ENCODE measurements at places on chromosomes 1 and 21.
A peak's percentile ranks its signal among the peaks of the same experiment; 100 is the strongest.

- no peak for DNase-seq
Measured at GRCh38 chr1:202642619-202643291, 67.5 kb downstream of the SYT2 start.

DNA sequence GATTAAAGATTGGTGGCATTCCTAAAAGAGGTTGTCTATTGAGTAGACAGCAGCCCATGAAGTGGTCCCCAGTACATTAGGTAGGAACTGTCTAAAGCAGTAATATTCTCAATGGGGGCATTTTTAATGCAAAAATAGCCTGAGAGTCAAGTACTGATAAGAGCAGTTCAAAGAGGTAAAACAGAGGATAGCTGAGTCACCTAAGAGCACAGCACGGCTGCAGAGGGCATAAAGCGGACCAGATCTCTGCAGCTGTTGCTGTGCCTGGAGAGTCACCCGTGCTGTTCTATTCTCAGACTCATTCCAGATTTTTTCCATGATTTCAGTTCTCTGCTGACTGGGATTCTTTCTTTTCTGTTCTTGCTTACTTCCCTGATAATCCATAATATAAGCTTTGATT lies 313.2 kb downstream of the OLFM3 start:
- DNase-seq, result no peak

DNA sequence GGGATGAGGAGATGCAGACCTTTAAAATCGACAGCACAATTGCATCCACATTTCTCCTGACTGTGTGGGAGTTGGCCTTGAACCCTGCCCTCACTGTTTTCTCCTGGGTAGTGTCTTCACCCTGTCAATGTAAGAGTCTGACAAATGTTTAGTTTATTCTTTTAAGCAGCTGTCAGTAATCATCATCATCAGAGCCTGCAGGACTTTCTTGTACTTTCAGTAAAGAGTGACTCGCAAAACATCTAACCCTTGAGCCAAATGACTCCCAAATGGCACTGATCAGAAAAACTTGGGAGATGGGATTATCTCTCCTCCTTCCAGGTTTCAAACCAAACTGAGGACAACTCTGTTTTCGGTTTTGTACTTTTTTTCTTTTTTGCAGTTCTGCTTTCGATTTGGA lies 460.2 kb downstream of the KIF26B start:
- DNase-seq, result no peak

- no peak for DNase-seq
Measured at GRCh38 chr21:38995731-38996130, 187.5 kb downstream of the PSMG1 start.

- DNase-seq, result no peak
Measured at GRCh38 chr1:247551721-247552120, 2.8 kb downstream of the GCSAML start.

DNA sequence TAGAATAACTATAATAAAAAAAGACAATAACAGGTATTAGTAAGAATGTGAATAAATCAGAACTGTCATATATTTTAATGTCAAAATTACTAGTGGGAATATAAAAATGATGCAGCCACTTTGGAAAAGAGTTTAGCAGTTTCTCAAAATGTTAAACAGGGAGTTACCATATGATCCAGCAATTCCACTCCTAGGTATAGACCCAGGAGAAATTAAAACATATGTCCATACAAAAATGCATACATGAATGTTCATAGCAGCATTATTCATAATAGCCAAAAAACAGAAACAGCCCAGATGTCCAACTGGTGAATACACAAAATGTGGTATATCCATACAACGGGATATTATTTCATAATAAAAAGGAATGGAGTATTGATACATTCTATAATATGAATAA lies 71.6 kb downstream of the NVL start:
- DNase-seq, result no peak

DNA sequence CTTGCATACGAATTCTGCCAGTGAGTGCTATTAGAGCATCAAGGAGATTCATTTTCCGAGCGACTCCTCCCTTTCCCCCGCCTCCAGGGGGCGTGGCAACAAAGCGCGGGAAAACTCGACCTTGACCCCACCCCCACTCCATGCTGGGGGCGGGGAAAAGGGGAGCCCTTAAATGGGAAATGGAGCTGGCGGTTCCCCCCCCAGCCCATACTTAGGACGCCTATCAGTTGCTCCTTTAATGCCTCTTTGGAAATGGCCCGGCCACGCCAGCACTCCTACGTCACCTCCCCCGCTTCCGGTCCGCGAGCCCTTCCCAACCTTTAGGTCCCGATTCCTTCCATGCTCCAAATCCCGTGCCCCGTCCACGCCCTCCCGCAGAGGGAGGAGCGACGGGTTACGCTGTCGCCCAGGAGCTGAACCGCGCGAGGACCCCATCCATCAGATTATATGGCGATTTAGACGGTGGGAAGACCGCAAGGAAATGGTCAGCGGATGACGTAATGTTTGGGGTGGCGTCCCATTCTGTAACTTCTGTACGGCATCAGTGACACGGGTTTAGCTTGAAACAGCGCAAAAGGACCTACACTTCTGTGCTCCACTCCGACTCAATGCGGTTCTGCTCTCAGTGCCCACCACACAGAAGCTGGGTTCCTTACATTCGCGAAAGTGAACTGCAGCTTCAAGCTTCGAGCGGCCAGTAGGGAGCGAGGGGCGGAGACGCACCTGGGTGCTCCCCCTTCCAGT lies 702 bp upstream of the ZNF687 start:
- DNase-seq, result peak; percentile 99

DNA sequence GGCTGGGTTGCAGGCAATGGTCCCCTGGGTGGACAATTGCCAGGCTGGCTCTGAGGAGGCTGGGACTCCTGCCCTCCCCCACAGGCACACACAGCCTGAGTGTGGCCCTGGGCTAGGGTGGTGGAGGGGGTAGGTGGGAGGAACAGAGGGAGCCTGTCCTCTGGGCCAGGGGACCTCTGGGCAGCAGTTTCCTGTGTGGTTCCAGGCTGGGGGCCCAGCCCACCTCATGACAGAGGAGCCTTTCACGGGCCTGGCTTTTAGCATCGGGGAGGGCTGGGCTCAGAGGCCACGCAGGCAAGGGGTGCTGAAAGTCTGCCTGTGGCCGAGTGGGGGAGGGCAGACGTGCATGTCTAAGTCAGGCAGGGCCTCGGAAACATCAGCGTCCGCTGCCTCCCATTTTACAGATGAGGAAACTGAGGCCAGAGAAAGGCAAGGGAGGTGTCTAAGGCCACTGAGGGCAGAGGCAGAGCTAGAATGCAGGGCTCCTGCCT lies 7.0 kb downstream of the EXTL1 start:
- DNase-seq, result no peak

DNA sequence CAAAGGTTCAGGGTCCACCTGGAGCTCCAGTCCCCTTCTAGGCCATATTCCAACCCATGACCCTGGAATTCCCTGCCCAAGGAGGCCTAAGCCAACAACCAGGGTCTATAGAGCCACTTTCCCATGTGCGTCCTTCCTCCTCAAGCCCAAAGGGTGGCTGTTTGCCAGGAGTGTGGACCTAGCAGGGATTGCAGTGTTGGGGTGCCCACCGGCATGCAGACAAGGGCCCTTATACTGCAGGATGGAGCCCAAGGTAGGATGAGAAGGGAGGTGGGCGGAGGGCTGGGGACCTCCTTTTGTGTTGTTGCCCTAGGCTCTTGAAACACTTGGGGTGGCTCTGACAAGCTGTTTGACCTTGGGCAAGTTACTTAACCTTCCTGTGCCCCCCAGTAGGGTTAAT lies 19.7 kb upstream of the ADGRB2 start:
- no peak for DNase-seq

DNA sequence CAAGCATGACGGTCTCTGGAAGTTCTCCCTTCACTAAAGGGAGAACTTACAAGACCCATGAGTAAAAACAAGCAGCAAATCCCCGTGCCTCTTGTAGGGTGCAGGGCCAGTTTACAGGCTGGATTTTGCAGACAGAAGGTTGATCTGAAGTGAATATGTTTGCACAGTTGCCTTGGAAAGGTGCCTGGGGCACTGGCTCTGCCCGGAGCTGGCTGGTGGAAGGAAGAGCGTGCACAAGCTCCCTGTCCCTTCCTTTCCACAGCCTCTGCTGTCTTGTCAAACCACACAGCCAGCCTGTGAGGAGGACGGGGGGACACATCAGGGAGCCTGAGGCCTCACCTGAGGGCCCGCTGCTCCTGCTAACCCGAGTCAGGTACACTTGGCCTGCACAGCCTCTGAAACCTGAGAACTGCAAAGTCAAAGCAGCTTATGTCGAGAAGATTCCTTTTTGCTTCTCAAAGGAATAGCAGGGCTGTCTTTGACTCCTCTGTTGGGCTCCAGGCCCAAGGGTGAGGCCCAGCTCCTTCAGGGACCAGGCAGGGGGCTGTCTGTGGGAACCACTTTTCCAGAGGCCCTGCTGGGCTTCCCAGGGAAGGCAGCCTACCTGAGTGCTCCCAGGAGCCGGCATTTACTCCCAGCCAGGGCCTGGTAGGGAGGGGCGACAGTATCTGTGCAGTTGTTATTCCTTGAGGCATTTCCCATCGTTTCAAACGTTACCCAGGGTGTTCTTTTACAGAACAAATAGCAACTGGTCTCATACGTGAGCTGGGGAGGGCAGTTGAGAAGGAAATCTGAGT lies 251.5 kb downstream of the SIPA1L2 start:
- DNase-seq, result no peak

GRCh38 chr1:209095627-209096595 lies 487.6 kb upstream of the CAMK1G start:
- DNase-seq, result peak; percentile 45

GRCh38 chr1:238982736-238983135 lies 403.6 kb upstream of the CHRM3 start:
- DNase-seq, result no peak

All from RKO (cell line).